AG04450 (cell line): ENCODE measurements at places on chromosomes 7 and 10.

DNA sequence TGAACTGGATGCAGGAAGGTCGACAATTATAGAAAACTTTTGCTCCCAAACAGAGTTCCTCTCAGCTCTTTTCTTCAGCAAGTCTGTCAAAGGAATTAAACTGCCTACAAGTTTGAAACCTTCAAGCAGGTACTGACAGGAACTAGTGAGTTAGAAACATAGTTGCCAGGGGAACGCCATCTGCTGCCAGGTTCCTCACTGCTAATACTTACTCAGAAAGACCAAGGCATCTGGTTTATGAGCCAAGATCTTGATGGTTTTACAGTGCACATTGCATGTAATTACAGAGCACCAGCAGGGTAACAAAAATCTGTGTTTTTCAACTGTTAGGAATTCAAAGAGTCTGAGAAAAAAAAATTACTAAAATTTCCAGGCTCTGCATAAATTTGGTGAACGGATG lies 300.0 kb upstream of the NRG3 start:
- no peak for DNase-seq

DNA sequence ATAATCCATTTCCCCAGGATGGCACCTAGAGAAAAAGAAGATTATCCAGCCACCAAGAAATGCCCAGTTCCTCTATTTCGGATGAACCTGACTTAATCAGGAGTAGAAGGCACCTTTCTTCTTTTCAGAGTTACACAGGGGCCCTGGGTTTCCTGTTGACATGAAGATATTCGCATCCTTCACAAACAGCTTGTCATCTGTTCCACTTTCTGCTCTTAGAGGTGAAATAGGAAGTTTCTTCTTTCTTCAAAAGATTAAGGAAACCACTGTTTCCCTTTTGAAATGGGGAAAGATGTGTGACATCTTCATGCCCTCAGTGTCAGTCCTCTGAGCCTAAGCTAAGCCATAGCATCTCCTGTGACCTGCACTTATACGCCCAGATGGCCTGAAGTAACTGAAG lies 39.1 kb upstream of the RAB18 start:
- no peak for DNase-seq

DNA sequence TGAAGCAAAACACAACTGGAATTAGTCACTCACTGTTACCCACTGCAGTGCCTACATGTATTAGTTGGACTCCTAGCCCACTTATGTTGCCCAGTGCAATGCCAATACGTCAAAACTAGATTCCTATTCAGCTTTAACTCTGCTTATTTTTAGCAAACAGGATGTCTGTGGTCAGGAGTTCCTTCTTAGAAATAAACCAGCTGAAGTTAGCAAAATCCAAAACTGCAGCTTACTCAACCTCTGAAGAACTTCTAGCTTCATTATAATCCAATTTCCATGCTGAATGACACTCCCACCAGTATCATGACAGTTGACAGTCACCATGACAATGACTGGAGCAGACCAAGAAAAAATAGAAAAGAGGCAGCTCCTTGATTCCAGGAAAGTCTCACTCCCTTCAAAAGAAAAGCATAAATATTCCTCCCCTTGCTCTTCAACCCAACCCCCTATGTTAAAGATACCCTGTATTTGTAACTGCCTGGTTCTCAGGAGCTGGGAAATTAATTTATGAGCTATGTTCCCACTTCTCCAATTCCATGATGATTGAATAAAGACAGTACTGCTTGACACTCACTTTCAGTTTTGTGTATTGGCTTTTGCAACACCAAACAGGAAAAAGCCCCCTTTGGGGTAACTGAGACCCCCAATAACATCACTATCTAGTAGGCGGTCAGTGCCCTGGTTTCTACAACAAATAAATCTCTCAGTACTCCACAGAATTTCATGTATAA lies 327.4 kb downstream of the SORCS1 start:
- DNase-seq = no peak

DNA sequence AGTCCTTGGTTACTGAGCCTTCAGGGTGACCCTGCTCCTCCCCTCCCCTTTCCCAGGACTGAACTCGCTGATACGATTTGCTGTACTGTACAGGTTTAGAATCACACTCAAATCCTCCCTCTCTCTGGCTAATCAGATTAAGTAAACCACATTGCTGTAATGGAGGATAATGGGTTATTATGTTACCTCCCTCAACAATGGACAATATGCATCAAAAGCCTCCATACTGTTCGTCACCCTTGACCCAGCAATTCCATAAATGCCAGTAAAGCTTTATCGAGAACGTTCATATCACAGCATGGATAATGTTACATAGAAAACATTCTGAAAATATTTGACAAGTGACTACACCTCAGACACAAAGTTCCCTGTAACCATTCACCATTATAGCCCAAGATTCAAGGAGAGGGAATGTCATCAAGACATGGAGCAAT lies 61.7 kb downstream of the FAM107B start:
- no peak for DNase-seq

DNA sequence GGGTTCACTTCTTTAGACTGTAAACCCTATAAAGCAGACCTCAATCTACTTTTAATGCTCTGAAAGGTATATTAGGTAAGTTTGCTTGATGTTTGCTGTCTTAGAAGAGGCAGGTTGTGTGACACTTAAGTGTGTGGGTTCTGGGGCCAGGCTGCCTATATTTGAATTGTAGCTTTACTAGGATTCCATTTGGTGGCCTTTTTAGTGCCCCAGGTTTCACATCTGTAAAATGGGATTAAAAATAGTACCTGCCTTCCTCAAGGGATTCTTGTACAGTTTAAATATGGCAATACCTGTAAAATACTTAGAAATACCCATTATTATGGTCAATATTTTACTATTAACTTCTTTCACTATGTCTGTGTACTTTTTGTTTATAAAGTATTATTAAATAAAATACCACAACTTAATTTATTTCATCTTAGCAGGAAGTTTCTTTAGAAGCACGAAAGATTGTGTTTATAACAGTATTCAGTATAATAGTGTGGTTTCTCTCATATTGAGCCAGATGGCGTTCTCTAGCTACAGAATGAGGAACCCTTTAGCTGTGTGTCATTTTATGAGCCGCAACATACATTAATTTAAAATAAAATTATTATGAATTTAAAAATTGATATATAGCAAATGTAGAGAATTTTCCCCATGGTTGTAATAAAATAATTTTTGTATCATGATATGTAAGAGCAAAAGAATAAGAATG lies 94.2 kb downstream of the CDK14 start:
- DNase-seq = no peak

DNA sequence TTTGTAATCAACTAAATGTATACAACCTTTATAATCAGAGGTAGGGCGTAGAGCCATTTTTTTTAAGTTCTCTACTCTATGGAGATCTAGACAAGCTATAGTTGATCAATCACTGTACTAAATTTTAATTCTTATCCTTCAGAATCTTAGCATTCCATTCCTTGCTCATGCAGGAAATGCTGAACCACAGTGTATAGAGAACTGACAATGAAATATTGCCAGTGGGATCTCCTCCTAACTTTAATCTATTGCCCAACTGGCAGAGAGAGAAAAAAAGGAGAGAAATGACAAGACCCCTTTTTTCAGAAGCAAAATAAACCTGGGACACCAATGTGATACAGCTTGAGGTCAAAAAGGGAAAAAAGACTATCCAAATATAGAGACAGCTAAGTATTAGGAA lies 26.4 kb upstream of the PPP3CB start:
- no peak for DNase-seq

- no peak for DNase-seq
Observed at GRCh38 chr7:127382301-127383085, 10.0 kb downstream of the ZNF800 start.

DNA sequence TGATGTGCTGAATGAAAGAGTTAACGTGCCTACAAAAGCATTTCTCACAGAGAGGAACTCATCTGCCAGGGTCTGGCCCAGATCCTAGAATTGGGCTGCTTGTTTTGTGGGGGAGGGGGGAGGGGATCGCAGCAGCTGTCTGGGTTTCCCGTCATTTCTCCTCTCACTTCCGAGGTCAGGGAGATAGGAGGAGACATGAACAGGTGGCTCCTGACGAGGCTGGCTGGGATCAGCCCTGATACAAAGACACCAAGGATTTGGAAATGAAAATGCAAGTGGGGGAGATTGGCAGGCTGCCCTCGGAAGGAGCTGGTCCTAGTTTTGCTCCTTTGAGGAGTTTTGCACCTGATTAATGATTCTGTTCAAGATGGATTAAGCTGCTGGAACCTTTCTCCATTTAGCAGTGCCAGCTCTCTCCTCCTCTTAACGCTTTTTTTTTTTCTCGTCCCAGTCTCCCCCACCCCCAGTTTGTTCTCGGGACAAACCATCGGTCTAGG lies 86.8 kb upstream of the KMT2C start:
- no peak for DNase-seq

GRCh38 chr7:102248081-102248455 lies 38.6 kb upstream of the SH2B2 start:
- no peak for DNase-seq

DNA sequence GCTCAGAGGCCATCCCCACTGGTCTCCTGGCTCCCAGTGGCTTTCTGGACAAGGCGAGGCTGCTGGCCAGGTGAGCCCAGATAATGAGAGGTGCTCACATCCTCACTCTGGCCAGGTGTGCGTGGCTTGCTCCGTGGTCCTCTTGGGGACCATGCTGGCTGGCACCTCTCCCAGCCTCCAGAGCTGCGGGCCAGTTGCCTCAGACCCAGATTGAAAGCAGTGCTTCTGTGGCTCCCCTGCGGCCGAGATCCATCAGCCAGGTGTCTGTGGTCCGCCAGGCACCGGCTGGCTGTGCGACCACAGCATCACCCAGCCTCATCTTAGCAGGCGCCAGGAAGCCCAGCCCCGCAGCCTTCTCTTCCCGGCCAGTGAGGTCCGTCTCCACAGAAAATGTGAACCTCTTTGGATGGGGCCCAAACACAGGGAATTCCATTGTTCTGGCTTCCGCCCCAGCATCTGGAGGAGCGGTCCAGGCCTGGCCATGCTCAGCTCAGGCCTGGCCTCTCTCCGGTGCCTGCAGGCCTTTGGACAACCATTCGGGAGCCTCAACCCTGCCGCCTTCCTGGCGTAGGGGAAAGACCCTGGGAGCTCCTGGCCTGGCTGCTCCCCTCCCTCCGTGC lies 5.2 kb upstream of the TTYH3 start:
- no peak for DNase-seq

DNA sequence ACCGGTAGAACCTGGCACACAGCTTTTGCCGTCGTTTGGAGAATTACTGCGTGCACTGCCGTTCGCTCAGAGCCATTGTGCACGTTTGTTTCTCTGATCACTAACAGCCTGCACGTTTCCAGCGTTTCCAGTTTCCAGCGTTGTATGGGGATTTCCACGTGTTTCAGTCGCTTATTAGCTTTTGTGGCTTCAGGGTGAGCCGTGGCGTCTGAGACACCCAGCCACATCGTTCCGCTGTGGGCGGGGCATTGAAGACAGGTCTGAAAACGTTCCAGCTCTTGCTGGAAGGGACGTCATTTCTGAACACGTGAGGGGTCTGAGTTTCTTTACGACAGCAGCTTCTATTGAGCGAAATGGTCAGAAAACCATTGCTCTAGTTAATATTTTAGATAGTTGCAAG lies 164.8 kb downstream of the DNAJB6 start:
- no peak for DNase-seq

DNA sequence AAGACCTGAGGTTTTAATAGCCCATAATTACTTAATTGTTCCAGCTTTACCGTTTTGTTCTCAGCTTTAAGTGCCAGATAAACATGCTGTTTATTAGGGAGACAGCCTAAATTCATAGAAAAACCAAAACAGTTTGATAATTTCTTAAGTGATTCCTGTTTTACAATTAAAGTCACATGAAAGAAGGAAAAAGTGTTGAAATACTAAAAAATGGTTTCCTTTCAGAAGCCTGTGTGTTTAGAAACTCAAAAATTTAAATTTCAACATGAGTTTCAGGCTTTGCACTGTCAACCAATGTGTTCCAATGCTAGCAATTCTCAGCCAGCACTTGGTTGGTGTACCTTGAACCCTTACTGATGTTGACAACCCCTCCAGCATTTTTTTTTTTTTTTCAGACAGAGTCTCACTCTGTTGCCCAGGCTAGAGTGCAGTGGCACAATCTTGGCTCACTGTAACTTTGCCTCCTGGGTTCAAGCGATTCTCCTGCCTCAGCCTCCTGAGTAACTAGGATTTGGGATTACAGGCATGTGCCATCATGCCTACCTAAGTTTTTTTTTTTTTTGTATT lies 135.3 kb downstream of the ICA1 start:
- DNase-seq = no peak

- no peak for DNase-seq
Observed at GRCh38 chr7:4682621-4683042, 537 bp downstream of the FOXK1 start.

DNA sequence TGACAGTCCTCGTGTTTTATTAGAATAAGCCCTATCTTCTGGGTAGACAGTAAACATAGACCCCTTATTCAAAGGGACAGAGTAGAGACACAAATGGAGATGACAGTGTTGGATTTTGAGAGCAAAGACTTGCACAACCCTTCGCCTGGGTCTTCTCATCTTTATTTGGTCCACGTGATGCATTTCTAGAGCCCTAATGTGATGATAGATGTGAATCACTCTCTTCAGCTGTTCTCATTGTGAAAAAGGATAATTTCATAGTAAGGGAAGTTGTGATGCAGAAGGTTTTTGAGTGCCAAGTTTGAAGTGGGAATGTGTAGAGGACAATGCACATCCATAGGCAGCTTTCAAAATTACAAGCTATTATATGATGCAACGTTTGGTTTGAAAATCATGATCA lies 86.3 kb downstream of the CREB5 start:
- DNase-seq = no peak

GRCh38 chr7:116566666-116567065 lies 41.8 kb downstream of the CAV1 start:
- no peak for DNase-seq

DNA sequence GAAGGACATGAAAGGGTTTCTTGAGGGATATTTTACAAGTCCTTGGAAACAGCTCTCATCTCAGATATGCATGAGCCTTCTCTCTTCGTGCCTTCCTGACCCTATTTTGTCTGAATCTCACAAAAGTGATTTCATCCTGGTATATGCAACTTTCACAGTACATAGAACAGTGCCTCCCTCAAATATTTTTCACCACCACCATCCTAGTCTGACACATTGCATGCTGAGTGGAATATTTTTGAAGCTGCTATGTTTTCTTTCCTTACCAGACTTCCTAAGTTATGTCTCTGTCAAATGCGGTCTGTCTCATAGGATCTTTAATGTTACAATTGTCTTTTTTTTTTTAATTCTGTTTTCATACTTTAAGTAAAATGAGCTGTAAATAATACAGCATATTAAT lies 673.3 kb upstream of the LRRN3 start:
- no peak for DNase-seq

- no peak for DNase-seq
Observed at GRCh38 chr7:148218603-148219002, 372.0 kb upstream of the C7orf33 start.

GRCh38 chr10:70759781-70760180 lies 25.4 kb downstream of the TBATA start:
- no peak for DNase-seq

GRCh38 chr10:20254078-20254477 lies 437.8 kb downstream of the PLXDC2 start:
- no peak for DNase-seq

DNA sequence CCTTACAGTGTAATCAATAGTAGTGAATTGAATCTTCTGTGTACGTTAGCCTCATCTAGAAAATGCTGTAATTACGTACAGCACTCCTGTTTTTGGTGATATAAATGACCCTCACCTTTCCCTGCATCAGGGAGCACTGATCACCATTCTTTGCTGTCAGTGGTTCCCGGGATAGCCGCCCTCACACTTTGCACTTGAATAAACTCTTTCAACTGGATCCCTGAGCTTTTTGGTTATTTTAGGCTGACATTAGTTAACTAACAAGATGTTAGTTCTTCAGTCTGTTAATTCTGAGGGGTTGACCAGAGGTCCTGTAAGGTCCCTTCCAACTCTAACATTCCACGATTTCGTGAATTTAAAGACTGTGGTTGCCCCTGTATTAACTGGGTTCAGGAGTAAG lies 23.4 kb upstream of the ZC3HAV1 start:
- DNase-seq = no peak
